ENCODE measurements at places on chromosomes 5 and 9.

GRCh38 chr9:83220730-83221129 lies 157.8 kb upstream of the RASEF start:
- DNase-seq: no peak

DNA sequence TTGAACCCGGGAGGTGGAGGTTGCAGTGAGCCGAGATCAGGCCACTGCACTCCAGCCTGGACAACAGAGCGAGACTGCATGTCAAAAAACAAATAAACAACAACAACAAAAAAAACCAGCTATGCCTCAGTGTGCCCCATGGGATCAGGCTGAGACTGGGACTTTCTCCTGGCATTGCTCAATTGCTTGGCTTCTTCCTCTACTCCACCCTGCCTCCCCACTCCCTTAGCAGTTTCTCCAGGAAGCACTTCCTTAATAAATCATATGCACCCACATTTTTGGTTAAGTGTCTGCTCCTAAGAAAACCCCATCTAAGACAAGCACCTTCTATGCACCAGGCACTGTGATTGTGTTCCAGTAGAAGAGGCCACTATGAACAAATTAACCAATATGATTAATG lies 41.0 kb upstream of the TMEM252 start:
- DNase-seq: no peak

- DNase-seq: no peak
Observed at GRCh38 chr5:175714479-175715085, 56.7 kb downstream of the HRH2 start.

DNA sequence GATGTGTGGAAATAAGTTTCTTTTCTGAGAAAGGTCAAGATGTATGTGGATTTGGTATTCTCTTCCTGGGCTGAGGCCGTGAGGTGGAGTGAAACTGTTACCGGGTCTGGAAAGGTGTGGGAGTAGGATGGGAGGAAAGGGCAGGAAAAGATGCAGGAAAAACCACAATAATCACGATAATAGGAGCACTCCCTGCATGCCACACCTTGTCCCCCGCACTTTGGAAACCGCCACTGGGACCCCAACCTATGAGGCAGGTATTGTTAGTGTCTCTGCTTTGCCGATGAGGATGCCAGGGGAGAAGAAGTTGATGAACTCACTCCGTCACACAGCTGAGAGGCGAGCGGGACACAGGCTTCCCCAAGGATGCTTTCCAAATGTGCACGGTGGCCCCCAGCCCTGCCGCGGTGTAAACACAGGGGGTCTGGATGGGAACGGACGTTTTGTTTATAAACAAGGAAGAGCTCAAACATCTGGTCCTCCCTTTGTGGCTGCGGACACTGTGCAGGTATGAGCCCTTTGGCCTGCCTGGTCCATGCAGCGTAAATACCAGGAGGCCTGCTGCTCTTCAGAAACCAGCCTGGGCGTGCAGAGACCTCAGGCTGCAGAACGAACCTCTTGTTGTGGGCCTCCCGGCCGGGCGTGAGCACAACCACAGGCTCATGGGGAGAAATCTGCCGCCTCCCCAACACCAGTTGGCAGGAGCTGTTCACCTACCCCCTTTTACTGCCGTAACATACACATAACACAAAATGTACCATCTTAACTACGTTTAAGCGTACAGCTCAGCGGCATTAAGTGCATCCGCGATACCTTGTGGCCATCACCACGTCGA lies 126.7 kb downstream of the COL23A1 start:
- DNase-seq: no peak

DNA sequence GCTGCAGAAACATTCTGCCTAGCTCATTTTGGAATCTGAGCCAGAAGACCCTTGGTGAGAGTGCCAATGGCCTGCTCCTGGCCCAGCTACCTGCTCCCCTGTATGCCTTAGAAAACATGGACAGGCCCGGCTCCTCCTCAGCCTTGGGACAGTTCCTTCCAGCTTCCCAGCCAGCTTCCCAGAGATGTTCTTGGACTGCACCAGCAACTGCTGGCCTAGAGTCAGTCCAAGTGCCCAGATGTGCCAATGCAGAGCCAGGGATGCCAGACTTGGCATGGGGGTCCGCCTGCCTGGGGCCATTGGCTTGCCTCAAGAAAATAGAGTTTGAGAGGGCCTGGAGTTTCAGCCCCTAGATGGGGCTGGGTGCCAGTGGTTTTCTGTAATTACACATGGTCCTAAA lies 142.2 kb upstream of the TRIM32 start:
- no peak for DNase-seq

Data from activated CD4-positive, alpha-beta T cell treated with anti-CD3 and anti-CD28 coated beads for 1 hour (primary cell).